ENCODE measurements at places on chromosomes 7 and 10. TPM values are rescaled to one million over a fixed set of nuclear protein-coding genes. Genes with fewer than 3 reads are reported as not detected.

DNA sequence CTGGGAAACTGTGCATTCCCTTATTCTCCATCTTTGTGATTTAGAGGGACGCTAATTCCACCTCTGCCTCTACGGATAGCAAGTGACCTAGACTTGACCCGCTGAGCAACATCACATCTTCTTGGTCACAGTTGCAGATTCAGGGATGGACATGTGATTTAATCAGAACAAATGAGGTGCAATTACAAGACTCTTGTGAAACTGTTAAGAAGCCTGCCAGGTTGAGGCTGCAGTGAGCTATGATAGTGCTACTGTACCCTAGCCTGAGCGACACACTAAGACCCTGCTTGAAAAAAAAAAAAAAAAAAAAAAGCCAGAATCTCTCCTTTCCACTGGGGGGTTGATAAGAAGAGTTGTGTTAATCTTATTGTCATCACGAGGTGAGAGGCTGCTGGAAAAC lies 14.4 kb downstream of the MPLKIP start:
- DNase-seq = no peak
- peaks cover 8% of the 10 kb centered on the region for H3K36me3 ChIP-seq
- H3K4me1 ChIP-seq = peaks cover 8% of the 10 kb centered on the region

GRCh38 chr7:86968618-86969017 lies 90.8 kb downstream of the ELAPOR2 start:
- no peak overlapping the region for H3K4me3 ChIP-seq
- peaks cover 24% of the 10 kb centered on the region for H3K4me1 ChIP-seq
- DNase-seq = no peak

- no peak overlapping the region for H3K27ac ChIP-seq
- no peak for DNase-seq
- H3K36me3 ChIP-seq = no peaks in the 10 kb centered on the region
These were observed 137.9 kb downstream of the GLI3 start for GRCh38 chr7:42099066-42099465.

DNA sequence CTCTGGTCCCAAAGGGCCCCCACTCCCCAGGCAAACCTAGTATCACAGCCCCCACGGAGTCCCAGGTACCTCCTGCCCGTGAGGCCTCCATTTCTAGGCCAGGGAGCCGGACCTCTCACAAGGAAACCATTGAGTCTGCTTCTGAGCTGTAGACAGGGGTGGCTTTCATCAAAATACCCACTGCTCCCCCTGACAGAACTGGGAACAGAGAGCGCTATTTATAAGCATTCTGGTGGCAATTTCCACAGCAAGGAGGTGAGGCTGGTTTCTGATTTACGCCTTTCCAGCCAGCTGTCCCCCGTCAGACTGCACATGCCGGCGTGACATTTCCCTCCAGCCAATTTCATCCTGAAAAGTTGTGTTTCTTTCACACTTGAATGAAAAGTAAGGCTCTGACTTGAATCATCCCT lies 407.5 kb upstream of the PRKCQ start:
- H3K4me1 ChIP-seq = no peaks in the 10 kb centered on the region
- no peaks in the 10 kb centered on the region for H3K27me3 ChIP-seq
- no peak for DNase-seq
- H3K4me3 ChIP-seq = no peak overlapping the region
- H3K36me3 ChIP-seq = no peaks in the 10 kb centered on the region

DNA sequence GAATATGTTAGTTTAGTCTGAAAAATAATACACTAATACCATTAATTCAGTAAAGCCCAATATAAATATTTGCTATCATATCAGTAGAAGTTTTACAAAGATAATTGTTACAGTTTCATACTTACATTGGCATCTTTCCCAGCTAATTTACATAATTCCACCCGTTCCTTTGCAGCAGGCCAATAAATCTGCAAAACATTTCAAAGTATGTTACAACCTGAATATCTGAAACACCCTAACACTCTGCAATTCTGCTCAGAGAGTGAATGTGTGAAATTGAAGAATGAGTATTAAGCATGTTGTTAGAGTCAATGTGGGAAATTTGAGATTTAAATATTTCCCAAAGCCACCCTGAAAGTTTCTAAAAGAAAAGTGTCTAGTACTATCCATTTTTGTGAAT lies 105.5 kb downstream of the SEMA3D start:
- no peaks in the 10 kb centered on the region for H3K27me3 ChIP-seq
- H3K4me3 ChIP-seq = no peak overlapping the region
- no peak for DNase-seq
- H3K27ac ChIP-seq = no peak overlapping the region
- H3K36me3 ChIP-seq = peaks cover 2% of the 10 kb centered on the region
- H3K4me1 ChIP-seq = peaks cover 17% of the 10 kb centered on the region

DNA sequence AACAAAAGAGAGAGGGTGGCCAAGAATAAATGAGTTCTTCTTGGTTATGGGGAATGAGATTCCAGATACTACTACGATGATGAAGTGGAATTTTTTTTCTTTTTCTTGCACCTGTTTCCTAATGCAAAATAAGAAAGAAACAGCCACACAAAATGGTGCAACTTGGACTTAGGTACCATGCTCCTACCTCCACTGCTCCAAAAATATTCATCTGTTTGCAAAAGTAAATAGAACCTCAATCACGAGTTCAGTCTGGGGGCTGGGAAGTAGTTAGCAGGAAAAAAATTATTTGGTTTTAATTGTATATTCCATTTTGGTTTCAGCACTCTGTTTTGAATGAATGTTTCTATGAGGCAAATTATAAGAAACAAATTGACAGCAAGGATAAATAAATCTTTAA lies 73.5 kb downstream of the SLC25A13 start:
- H3K27me3 ChIP-seq = no peaks in the 10 kb centered on the region
- H3K4me1 ChIP-seq = no peaks in the 10 kb centered on the region
- H3K4me3 ChIP-seq = no peak overlapping the region
- H3K36me3 ChIP-seq = no peaks in the 10 kb centered on the region
- no peak for DNase-seq

GRCh38 chr10:11522821-11523245 lies 88.6 kb downstream of the USP6NL start:
- no peak overlapping the region for H3K27ac ChIP-seq
- no peak for DNase-seq
- H3K27me3 ChIP-seq = no peaks in the 10 kb centered on the region
- H3K36me3 ChIP-seq = peaks cover 13% of the 10 kb centered on the region
- H3K4me3 ChIP-seq = no peak overlapping the region

DNA sequence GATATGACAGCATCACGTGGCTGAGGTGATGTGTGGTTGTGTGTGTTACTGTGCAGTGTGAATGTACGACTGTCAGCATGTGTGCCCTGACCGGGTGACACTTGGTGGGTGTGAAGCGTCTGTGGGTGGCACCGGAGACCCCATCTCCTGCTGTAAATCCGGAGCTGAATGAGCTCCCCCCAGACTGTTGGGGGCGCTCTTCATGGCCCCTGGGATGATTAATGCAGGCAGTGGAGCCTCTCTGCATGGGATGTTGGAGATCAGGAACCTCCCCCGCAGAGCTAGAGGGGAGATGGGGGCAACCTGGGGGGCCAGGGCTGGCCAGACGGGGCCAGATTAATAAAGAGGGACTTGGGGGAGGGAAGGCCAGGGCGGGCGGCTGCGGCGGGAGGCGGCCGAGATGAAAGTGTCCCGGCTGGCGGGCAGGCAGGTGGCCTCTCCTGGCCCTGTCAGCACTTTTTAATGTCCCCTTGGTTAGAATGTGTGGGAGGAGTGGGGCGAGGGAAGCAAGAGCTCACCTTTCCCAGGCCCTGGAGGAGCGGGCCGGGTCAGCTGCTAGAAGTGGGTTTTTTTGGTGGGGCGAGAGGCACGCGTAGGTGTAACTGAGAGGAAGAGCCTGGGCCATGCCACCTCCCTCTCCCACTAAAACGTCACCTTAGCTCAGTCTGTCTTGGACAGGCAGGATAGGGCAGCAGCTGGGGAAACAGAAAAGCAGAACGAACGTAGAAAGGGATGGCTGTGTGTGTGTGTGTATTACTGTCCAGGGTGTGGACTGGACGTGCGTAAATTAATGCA lies 34.1 kb downstream of the HIF1AN start:
- peaks cover 13% of the 10 kb centered on the region for H3K27me3 ChIP-seq
- no peak overlapping the region for H3K27ac ChIP-seq
- no peak overlapping the region for H3K4me3 ChIP-seq
- DNase-seq = no peak
- no peaks in the 10 kb centered on the region for H3K36me3 ChIP-seq

DNA sequence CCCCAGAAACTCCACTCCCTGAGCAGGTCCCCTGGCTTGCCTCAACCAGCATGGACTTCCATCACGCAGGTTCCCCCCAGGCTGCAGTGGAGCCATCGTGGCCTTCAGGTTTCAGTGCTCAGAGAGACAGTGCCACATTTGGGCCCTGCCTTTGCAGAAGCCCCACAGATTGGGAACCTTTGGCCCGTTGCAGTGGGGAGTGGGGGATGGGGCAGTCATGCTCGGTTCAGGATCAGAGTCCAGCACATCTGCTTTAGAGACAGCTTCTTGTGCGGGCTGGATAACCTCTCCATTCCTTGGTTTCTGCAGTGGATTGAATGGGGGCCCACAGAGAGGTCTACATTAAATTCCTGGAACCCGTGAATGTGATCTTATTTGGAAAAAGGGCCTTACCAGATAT lies 183.9 kb downstream of the EBF3 start:
- no peak overlapping the region for H3K27ac ChIP-seq
- H3K36me3 ChIP-seq = no peaks in the 10 kb centered on the region
- peaks cover 74% of the 10 kb centered on the region for H3K27me3 ChIP-seq
- H3K4me3 ChIP-seq = no peak overlapping the region
- no peak for DNase-seq

- no peak overlapping the region for H3K27ac ChIP-seq
- no peak for DNase-seq
- no peaks in the 10 kb centered on the region for H3K27me3 ChIP-seq
- no peaks in the 10 kb centered on the region for H3K36me3 ChIP-seq
- H3K4me3 ChIP-seq = no peak overlapping the region
- no peaks in the 10 kb centered on the region for H3K4me1 ChIP-seq
These were observed 60.2 kb downstream of the FIGNL1 start for GRCh38 chr7:50389961-50390360.

DNA sequence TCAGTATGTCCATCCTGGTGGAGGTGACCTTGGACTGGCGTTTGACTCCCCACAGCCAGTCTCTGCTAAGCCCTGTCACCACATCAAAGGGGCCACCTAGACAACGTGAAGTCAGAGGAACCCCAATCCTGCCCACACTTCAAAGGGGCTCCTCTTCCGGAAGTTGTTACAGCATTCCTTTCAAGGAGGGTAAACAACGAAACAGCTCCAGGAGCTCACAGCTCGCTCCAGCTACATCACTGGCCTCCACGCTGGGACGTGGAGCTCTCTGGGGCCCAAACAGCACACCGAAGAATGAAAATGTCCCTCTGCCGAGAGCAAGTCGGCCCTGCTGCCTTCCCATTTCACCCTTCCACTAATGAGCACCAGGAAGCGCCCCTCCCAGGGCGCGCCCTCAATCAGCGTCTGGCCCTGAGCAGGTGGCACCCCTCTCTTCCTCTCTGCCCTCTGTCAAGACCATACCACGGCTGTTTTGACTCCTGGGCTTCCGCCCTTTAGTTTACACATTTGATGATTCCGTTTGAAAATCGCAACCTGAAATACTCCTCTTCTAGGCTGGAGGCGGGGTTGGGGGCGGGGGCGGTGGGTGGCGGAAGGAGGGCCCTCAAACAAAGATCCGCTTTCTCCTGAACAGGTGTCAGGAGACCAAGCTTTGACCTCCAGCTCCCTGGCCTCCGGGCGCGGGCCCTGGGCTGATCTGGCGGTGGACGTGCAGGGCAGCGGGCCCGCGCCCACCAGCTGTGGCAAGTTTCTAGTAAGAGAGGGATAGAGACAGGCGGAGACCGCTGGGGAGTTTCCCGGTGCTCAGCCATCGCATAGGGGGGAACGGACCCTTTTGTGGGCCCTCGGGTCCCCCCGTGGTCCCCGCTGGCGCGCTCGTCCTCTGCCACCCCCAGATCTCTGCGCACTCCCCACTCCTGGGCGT lies 53.1 kb upstream of the KDM7A start:
- no peak for DNase-seq
- peak overlapping the region; percentile 61 for H3K4me3 ChIP-seq
- no peaks in the 10 kb centered on the region for H3K36me3 ChIP-seq
- peaks cover 10% of the 10 kb centered on the region for H3K4me1 ChIP-seq
- H3K27ac ChIP-seq = peak overlapping the region; percentile 54
- H3K27me3 ChIP-seq = peaks cover 32% of the 10 kb centered on the region

DNA sequence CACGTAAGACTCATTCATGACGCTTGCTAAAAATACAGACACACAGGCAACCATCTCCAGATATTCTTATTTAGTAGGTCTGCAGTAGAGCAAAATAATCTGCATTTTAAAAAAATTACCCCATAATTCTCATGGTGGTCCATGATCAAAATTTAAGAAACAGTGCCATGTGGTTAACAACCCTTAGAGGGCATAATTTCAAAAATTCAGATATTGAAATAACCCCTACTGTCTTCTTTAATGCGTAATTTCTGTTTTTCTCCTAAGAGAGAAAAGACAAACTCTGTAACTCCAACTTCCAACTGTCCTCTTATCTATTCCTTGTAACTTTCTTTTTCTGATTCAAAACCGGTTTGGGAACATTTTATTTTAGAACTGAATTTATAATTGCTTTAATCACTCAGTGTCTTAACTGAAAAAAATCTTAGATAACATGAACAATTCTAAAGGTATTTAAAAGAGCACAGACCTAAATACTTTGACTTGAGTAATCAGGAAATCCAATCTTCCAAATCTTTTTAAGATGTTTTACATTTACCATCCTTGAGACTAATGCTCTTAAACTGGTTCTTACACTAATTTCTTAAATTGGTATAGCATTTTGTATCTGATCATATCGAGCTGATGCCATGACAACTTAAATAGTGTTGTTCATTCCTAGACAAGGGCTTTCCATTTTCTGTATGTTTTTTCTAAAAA lies 148.0 kb downstream of the GALNT11 start:
- H3K27me3 ChIP-seq = no peaks in the 10 kb centered on the region
- H3K36me3 ChIP-seq = peaks cover 25% of the 10 kb centered on the region
- H3K4me3 ChIP-seq = no peak overlapping the region
- H3K27ac ChIP-seq = no peak overlapping the region
- DNase-seq = no peak

DNA sequence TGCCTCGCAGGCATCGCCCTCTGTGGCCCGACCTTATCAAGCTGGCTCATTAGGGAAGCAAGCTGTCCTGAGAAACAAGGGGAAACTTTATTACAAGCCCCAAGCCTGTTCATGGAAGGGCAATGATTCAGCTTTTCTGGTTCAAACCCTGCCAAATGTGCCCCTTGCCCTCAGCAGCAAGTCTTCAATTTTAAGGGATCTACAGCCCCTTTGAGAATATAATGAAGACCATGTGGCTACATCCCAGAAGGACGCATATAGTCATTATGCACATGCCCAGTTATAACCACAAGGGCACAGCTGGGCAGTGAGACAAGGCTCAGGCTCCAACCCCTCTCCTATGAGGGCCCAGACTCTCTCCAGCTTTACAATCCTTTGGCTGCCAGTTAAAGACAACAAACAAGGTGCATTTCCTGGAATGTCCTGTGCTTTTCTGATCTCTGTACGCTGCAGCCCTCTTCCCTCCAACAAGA lies 56.7 kb downstream of the DDC start:
- H3K27me3 ChIP-seq = no peaks in the 10 kb centered on the region
- H3K27ac ChIP-seq = no peak overlapping the region
- H3K4me3 ChIP-seq = no peak overlapping the region
- no peak for DNase-seq

The CALML3 gene
- total RNA-seq = not detected

The LIPF gene
- total RNA-seq = not detected

The APBB1IP gene
- 0.24 TPM for total RNA-seq

The ARHGEF35 gene
- total RNA-seq = 17.3 TPM

All from progenitor cell of endocrine pancreas (in vitro differentiated cells).